GM13976 (cell line): ENCODE measurements at places on chromosomes 5 and 9.

GRCh38 chr9:101073122-101073521 is 44.6 kb downstream of the PLPPR1 start:
- no peak for DNase-seq

- DNase-seq: no peak
These were observed 132.4 kb downstream of the NPR3 start for GRCh38 chr5:32843531-32843895.

GRCh38 chr9:80070071-80070742 is 498.4 kb downstream of the TLE4 start:
- DNase-seq: no peak

- DNase-seq: no peak
These were observed 491.7 kb upstream of the FAM174A start for GRCh38 chr5:100043475-100043874.

GRCh38 chr9:133153227-133154096 is 10.3 kb downstream of the GBGT1 start:
- DNase-seq: no peak

- DNase-seq: no peak
These were observed 65.2 kb downstream of the MCCC2 start for GRCh38 chr5:71652349-71652748.

DNA sequence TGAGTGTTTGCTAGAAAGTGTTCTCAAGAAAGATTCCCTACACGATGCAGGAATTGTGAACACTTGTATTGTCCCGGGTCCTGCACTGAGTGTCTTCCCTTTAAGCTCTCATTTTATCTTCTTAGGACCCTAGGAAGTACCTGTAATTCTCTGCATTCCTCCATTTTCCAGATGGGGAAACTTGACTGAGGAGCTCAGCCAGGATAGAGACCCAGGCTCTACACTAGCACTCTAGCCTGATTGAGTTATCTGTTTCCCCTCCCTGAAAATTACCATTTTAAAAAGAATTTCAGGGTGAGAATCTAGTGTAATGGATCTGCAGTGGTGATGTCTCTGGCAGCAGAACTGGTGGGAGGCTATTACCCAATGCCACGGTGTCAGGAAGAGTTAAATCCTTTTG is 453.9 kb downstream of the KDM4C start:
- DNase-seq: no peak

GRCh38 chr5:1706428-1706827 is 93.2 kb downstream of the MRPL36 start:
- DNase-seq: peak; percentile 13

DNA sequence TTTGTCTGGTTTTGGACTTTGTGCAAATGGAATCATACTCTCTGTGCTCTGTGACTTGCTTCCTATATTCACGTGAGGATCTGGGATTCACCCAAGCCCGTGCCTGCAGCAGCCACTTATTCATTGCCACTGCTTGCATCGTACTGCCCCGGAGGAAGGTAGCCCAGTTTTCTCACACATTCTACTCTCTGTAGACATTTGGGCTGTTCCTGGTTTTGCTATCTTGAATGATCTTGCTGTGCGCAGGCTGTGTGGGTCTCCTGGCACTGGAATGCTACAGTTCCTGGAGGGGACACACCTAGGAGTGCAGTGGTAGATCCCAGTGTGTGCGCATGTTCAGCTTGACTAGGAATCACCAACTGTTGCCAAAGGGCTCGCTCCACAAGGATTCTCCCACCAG is 99.2 kb upstream of the BOD1 start:
- DNase-seq: no peak

- no peak for DNase-seq
These were observed 56.5 kb downstream of the XRCC4 start for GRCh38 chr5:83133797-83134196.

GRCh38 chr5:134549714-134550113 is 24.2 kb downstream of the JADE2 start:
- DNase-seq: no peak

DNA sequence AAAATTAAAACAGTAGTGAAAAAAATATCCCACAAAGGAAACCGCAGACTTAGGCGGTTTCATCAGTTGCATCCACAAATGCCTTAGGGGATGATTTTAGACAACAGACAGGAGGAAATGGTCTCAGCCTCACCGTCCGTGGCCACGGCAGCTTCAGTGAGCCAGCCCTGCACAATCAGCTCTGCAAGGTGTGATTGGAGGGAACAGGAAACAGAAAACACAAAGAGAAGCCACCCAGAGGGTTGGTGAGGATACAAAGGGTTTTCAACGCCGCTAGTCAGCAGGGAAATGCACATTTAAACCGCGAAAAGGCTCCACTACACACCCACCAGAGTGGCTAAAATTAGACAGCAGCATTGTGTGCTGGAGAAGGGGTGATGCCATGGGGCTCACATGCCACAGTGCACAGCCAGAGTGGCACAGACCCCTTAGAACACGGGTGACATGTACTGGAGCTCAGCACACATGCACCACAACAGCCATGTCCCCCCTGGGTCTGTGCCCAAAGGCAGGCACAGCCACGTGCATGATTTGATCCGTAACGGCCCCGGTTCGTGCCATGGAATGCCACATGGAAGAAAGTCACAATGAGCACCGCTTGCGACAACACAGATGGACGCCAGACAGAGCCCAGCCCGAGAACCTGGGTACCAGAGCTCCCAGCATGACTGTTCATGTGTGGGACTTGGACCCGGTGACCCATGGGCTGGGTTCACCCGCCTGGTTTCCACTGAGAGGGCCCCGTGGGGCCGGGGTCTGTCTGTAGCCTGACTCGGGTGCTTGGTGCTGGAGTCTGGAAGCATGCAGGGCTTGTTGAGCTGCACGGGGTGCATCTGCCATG is 18.3 kb upstream of the TERT start:
- DNase-seq: peak; percentile 75

DNA sequence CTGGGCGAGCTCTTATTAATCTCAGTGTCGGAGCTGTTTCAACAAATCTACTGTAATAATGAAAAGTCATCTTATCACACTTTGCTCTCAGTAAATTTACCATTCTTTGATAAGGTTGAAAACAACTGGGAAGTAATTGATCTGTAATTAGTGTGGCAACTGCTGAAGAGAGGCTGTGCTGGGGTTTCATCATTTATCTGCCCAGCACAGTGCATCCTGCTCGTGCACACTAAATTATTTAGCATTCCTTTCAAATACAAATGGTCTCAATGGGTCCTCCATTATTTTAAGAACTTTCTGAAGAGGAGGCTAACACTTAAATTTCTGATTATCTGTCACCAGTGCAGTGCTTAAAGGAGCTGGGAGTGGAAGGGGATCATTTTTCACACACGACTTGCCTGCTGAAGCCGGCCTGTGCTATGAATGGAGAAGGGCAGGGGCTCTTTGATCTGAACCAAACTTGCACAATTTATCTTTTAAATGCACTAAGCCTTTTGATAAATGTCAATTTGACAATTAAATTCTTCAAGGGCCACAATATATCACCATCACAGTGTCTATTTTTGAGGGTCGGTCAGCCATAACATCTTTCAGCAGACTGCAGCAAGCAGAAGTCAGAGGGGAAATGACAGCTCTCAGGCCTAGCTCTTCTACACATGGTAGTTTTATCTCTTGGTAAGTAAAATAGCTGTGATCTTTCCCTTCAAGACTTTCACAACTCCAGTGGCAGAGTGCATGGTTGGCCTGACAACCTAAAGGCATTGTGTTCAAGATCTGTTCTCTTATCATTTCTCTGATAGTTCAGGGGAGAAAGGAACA is 106.4 kb upstream of the EFNA5 start:
- no peak for DNase-seq

DNA sequence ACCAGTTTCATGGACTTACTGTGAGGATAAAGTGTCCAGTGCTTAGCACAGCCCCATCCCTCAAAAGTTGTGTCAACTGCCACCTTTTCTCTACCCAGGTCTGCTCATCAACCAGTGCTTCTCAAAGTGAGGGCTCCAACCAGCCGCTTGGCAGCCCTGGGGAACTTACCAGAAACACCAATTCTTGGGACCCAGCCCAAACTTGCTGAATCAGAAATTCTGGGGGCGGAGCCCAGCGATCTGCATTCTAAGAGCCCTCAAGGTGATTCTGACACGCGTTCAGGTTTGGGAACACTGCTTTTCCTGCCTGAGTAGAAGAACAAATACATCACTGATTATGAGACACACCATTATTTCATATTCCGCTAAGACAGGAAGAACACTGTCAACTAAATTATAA is 132.0 kb downstream of the NSG2 start:
- DNase-seq: no peak

DNA sequence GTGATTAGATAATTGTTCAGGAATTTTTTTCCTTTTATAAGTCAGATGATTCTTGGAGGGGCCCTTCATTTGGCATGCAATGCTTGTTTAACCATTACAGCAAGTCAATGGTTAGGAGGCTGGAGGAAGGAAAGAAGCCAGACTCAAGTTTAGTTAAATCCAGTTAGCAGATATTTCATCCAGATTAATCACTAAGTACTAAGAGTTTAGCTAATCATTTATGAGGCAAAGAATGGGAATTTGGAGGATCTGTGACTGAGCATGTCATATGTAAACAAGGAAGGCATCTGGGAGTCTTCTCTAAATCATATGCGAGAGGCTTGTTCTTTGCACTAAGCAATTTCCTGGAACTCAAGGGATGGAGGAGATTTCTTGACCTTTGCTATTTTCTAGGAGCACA is 145.3 kb upstream of the SGCD start:
- no peak for DNase-seq

GRCh38 chr5:52818360-52818759 is 30.6 kb downstream of the ITGA1 start:
- DNase-seq: no peak

GRCh38 chr5:179209359-179210150 is 135.7 kb downstream of the ADAMTS2 start:
- no peak for DNase-seq

DNA sequence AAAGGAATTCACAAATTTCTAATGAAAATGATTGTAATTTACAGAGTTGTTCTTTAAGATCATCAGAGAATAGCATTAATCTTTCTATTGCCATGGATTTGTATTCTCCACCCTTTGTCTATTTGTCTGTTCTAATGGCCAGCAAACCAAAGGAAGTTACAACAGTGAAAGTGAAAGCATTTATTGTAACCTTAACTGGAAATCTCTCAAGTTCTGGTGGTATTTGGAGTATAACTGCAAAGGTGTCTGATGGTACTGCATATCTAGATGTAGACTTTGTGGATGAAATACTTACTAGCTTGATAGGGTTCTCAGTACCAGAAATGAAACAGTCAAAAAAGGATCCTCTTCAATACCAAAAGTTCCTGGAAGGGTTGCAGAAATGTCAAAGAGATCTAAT is 21.7 kb downstream of the RMI1 start:
- DNase-seq: no peak

GRCh38 chr5:171137768-171138525 is 171.1 kb upstream of the TLX3 start:
- DNase-seq: no peak

DNA sequence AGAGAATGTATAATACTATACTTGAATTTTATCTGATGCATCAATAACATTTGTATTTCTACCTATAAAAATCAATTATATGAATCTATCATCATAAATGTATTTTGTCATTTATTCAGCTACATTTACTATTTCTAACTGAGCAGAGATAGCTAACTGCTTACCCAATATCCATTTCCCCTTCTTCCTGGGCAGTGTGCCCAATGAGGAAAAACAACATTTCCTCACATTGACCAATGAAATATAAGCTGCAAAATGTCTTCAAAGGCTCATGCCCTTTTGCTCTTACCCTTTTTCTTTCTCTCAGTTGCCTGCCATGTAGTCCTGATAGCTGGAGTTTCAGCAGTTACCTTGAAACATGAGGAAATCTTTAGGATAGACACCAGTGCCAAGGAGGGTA is 385.8 kb upstream of the PCSK5 start:
- DNase-seq: no peak

GRCh38 chr9:82808478-82808877 is 254.5 kb downstream of the RASEF start:
- DNase-seq: no peak

- DNase-seq: no peak
These were observed 286.6 kb upstream of the IZUMO3 start for GRCh38 chr9:24832307-24832706.

GRCh38 chr5:30103052-30103451 is 1090.4 kb upstream of the CDH6 start:
- no peak for DNase-seq

DNA sequence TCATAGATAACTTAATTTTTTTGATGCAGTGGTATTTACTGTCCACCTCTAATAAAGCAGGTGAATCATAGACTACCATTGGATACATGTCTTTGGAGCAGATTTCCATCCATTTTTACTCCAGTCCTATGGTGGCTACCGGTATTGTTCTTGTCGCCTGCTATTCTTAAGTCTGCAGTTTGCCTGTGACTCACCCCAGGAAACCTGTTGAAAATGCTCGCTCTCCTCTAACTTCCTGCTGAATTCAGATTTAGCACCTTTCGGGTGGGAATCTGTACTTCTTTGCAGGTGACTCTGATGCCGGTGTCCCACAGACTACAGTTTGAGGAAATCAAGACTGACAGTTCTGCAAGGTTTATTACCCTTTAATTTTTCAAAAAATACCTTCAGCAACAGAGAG is 58.8 kb upstream of the DHFR start:
- DNase-seq: no peak

DNA sequence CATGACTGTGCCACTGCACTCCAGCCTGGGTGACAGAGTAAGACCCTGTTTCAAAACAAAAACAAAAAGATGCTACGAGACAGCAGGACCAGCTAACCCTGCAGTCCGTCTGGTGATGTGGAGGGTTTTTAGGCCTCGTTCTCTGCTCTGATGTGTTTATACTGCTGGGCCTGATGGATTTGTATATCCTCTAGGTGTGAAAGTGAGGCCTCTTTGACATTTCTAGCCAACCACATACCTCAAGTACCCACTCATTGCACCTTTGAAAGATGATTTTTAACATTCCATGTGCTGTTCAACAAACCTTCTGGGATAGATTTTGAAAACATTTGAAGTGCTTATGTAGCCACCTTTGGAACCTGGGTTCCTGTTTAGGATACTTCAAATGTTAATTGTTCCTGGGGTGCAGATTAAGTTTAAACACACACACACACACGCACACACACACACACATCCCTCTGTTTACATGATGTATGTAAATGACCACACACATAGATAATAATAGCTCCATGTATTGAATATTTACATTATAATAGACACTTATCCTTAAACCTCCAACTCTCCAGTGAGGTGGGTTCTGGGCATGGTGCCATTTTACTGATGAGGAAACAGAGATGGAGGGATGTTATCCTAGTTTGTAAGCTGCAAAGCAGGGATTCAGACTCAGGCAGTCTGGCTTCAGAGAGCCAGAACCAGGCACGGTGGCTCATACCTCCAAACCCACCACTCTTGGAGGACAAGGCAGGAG is 48.8 kb upstream of the GOLPH3 start:
- no peak for DNase-seq

GRCh38 chr5:125023673-125024072 is 277.2 kb upstream of the ZNF608 start:
- DNase-seq: no peak

- DNase-seq: no peak
These were observed 86.9 kb downstream of the FRMD3 start for GRCh38 chr9:83451308-83451707.
